ENCODE measurements at places on chromosomes 11 and 22.

GRCh38 chr11:16286095-16286494, 70.3 kb downstream of the SOX6 start:
- H3K27me3 ChIP-seq: no peaks in the 10 kb centered on the region
- H3K27ac ChIP-seq: no peak overlapping the region
- H3K4me1 ChIP-seq: no peaks in the 10 kb centered on the region
- no peaks in the 10 kb centered on the region for H3K36me3 ChIP-seq
- no peak overlapping the region for H3K4me3 ChIP-seq

DNA sequence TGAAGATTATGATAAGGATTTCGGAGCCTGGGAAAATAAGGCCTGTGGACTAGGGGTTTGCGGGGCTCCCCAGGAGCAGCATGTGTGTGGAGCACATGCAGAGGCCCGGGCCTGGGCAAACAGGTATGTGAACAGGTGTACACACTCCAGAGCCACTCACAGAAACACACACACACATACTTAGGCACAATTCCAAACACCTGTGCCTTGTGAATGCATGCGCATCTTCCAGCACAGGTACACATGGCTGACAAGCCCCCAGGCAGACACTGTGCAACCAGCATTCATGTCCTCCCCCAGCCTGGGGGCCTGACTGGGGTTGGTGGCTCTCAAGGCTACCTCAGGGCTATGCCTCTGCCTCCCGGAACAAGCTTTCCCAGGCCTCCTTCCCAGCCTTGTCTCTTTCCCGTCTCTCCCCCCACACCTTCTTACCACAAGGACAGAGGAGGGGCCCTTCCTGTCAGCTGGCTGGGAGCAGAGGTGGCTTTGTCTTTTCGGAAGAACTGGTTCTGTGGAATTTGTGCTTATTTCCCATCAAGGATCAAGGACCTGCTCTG, 2.6 kb upstream of the P2RY6 start:
- no peak for DNase-seq
- no peaks in the 10 kb centered on the region for H3K36me3 ChIP-seq
- peaks cover 12% of the 10 kb centered on the region for H3K27me3 ChIP-seq
- no peak overlapping the region for H3K4me3 ChIP-seq
- H3K27ac ChIP-seq: no peak overlapping the region
- peaks cover 2% of the 10 kb centered on the region for H3K4me1 ChIP-seq

- no peaks in the 10 kb centered on the region for H3K36me3 ChIP-seq
- no peaks in the 10 kb centered on the region for H3K27me3 ChIP-seq
- H3K27ac ChIP-seq: no peak overlapping the region
Observed at GRCh38 chr22:27651486-27651885, 150.1 kb downstream of the MN1 start.

DNA sequence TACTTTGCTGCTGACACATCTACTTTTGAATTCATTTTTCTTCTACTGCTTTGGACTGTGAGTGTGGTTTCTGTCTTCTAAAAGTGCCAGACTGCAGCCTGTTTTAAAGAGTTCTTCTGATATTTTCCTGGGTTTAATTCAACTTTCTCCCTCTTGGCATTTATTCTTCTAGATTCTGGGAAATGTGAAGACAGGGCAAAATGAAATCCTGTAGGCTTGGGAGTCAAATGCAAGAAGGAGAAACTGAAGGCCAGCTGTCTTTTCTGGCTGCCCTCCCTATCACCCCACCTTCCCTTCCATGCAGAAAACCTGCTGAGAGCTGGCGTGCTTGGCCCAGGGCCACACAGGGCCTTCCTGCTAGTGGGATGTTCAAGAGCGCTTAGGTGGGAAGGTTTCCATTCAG, 7.6 kb downstream of the ZNF70 start:
- H3K27ac ChIP-seq: peak overlapping the region; percentile 35
- H3K27me3 ChIP-seq: no peaks in the 10 kb centered on the region
- DNase-seq: no peak
- H3K4me3 ChIP-seq: no peak overlapping the region
- H3K4me1 ChIP-seq: peaks cover 7% of the 10 kb centered on the region
- H3K36me3 ChIP-seq: peaks cover 40% of the 10 kb centered on the region

DNA sequence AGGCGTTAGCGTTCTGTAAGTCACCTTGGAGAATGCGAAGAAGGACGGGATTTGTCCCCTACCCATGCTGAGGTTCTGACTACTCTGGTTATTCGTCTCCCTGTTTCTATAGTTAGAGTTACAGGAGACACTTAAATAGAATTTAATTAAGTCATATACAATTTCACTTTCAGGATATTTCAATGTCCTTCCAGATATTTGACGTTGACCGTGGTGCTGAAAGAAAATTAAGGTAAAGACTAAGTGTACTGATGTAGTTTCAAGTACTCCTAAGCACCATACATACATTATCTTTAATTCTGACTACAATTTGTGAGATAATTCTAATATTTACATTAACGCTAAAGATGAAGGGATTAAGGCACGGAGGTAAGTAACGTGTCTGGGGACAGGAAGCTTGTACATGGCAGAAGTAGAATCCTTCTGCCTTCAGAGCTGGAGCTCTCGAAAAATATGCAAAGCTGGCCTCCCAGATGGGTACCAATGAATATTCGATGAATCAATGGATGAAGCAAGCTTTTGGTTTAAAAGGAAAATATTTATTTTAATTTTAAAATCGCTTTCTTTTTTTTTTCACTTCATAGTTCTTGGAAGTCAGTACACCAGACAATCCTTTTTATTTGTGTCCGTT, 539 bp upstream of the SLC36A4 start:
- no peaks in the 10 kb centered on the region for H3K36me3 ChIP-seq
- peak overlapping the region; percentile 69 for H3K4me3 ChIP-seq
- H3K4me1 ChIP-seq: no peaks in the 10 kb centered on the region
- DNase-seq: peak; percentile 13

DNA sequence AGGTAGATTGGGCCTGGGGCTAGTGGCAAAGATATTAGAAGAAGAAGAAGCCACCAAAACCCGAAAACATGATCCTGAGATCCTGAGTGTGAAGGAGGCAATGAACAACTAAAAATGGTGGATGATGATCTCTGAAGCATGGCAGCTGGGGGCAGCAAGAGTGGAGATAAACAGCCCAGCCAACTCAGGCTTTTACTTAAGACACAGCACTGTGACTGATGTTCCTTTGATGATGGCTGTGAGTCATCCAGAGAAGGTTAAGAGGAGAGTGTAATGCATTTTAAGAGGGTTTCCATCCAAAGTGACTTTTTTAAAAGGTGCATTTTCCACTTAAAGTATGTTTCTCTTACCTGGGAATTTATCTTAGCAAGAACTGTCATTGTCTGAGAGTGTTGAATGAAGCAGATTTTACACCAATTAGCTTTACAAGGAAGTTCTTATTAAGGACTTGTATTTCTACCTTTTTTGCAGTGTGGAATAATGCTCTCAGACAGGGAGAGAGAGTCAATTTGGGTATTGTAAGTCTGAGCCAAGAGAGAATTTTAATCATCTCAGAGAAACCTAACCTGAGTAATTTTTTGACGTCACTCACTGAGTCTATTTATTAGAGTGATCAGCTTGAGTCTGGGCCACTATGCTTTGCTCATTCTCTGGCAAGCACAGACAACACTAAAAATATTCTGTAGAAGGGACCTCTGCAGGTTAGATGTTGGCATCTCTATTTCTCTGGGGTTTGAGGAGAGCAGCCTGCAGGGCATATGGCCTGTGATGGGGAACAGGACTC, 14.1 kb upstream of the CALCB start:
- no peak overlapping the region for H3K27ac ChIP-seq
- H3K36me3 ChIP-seq: no peaks in the 10 kb centered on the region
- no peaks in the 10 kb centered on the region for H3K27me3 ChIP-seq
- no peak overlapping the region for H3K4me3 ChIP-seq

DNA sequence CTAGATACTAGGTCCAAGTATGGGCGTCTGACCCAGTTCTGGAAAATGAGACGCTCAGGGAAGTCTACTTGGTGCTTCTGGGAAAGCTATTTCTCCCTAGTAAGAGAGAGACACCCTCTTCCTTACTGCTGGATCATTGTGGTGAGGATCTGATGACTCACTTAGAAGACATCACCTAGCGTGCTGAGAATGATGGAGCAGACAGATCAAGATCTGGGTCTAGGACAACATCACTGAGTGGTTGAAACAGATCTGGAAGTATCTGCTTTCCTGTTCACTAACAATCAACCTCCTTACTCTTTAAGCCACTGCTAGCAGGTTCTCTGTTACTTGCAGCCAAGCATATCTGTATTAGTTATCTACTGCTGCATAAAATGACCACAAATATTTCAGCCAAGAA, 38.3 kb upstream of the HMGXB4 start:
- H3K27ac ChIP-seq: no peak overlapping the region
- no peaks in the 10 kb centered on the region for H3K36me3 ChIP-seq
- no peak for DNase-seq
- no peaks in the 10 kb centered on the region for H3K4me1 ChIP-seq
- no peaks in the 10 kb centered on the region for H3K27me3 ChIP-seq

DNA sequence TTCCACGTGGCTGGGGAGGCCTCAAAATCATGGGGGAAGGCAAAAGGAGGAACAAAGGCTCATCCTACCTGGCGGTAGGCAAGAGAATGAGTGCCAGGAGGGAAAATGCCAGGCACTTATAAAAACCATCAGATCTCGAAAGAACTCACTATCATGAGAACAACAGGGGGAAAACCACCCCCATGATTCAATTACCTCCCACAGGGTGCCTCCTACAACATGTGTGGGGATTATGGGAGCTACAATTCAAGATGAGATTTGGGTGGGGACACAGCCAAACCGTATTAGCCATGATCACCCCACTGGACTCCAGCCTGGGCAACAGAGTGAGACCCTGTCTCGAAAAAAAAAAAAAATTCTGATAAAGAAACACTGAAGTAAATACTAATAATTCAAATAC, 87.1 kb downstream of the FCHSD2 start:
- no peaks in the 10 kb centered on the region for H3K27me3 ChIP-seq
- no peaks in the 10 kb centered on the region for H3K36me3 ChIP-seq
- H3K4me1 ChIP-seq: no peaks in the 10 kb centered on the region
- H3K4me3 ChIP-seq: no peak overlapping the region
- no peak overlapping the region for H3K27ac ChIP-seq
- no peak for DNase-seq

DNA sequence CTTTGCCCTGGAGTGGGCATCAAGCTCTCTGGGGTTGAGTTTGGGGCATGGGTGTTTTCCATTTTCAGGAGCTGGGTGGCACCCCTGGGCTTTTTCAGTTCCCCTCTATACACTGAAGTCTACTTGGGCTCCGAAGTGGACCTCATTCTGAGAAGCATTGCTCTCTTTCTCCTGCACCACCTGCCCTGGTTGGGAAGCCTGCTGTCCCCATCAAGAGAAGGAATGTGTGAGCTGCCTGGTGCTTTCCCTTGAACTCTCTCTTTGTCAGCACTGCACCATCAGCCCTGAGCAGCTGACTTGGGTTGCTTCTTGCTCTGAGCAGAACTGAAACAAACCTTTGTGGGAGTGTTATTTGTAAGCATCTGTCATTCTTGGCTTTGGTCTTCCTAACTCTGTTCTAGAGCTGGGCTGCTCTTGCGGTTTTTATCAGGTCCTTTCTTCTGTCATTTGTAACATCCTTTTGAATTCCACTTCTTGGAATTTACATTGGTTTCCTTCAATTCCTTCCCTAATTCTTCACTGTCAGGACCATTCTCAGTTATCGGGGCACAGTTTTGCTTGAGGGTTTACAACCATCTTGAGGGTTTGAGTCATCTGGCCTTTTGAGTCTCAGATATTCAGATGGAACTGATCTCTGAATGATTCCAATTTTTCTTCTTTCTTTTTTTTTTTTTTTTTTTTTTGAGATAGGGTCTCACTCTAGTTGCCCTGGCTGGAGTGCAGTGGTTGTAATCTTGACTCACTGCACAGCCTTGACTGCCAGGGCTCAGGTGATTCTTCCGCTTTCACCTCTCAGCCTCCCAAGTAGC, 20.5 kb downstream of the UBE2L3 start:
- peaks cover 16% of the 10 kb centered on the region for H3K36me3 ChIP-seq
- H3K4me1 ChIP-seq: peaks cover 20% of the 10 kb centered on the region
- no peak overlapping the region for H3K27ac ChIP-seq
- no peak overlapping the region for H3K4me3 ChIP-seq
- H3K27me3 ChIP-seq: no peaks in the 10 kb centered on the region

- peak; percentile 31 for DNase-seq
- no peak overlapping the region for H3K4me3 ChIP-seq
- H3K4me1 ChIP-seq: peaks cover 10% of the 10 kb centered on the region
- no peaks in the 10 kb centered on the region for H3K36me3 ChIP-seq
- no peaks in the 10 kb centered on the region for H3K27me3 ChIP-seq
- H3K27ac ChIP-seq: no peak overlapping the region
Observed at GRCh38 chr11:34288492-34288891, 69.3 kb downstream of the ABTB2 start.

- no peaks in the 10 kb centered on the region for H3K27me3 ChIP-seq
- H3K4me3 ChIP-seq: no peak overlapping the region
- H3K4me1 ChIP-seq: peaks cover 48% of the 10 kb centered on the region
- no peak for DNase-seq
- H3K27ac ChIP-seq: no peak overlapping the region
Observed at GRCh38 chr22:46133588-46133855, 16.8 kb upstream of the PPARA start.

DNA sequence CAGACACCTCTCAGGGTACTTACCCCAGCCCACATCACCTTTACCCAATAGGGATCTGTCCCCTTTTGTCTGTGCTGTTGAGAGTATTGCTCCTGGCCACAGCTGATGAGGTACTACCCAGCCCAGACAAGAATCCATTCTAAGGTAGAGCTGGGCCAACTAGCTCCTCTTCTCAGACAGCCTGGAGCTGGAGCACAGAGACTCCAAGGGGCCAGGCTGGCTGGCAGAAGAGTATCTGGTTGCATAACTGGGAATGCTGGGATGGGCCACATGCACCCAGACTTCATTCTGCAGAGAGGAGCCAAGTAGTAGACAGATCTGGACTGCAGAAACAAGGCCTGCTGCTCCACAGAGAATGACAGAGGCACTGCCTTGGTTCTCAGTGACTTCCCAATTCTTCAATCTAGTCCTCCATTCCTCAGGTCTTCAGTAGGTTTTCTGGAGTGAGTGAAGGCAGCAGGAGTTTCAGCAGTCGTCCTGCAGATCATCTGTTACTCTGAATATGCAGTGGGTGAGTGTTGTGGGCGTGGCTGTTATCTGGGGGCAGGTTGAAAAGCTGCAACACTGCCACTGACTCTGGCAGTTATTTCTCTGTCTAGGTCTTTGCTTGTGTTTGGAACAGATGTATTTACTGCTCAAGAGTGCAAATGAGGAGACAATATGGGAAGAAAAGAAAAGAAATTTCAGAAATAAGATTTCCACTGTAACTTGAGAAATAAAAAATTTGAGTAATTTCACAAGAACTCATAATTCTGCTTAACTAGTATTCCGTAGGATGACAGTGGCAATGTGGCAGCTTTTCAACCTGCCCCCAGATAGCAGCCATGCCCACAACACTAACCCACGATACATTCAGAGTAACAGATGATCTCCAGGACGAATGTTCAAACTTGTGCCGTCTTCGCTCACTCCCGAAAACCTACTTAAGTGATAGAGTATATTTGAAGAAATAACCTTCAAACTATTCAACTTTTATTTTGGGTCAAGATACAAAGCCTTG, 34.9 kb downstream of the MAPK1 start:
- peaks cover 18% of the 10 kb centered on the region for H3K4me1 ChIP-seq
- H3K4me3 ChIP-seq: no peak overlapping the region

All from spinal cord (tissue), 10 donors.